NCI-H2081 (cell line): ENCODE measurements at places on chromosomes 7 and 10.

DNA sequence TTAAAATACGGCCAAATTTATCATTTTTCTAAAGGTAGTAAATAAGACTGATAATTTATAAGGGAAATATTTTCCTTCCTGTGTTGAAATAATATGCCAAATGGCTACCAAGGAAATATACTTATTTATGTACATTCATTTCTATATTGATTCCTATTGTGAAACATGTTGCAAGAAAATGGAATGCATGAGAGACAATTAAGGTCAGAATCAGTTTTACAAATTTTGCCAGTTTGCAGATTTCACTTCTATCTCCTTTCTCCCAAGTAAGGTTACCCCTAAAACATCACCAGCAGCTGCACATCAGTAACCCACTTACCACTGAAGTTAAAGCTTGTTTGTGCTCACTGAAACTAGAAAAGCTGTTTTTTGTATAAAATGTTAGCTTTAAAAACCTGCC is 19.2 kb upstream of the REEP3 start:
- no peak for DNase-seq

DNA sequence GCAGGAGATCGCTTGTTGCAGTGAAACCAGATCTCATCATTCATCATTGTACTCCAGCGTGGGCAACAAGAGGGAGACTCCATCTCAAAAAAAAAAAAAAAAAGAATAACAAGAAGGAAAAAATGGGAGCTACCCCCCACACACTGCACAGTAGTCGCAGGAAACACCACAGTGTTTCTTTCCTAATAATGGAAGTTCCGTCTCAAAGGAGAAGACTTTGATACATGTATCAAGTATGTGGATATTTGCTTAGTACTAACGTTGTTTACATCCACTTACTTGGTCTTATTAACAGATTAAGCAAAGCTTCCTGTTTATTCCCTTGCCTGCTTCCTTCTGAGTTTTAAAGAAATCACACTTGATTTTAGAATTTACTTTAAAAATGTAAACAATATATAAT is 22.2 kb downstream of the YAE1 start:
- DNase-seq: no peak

DNA sequence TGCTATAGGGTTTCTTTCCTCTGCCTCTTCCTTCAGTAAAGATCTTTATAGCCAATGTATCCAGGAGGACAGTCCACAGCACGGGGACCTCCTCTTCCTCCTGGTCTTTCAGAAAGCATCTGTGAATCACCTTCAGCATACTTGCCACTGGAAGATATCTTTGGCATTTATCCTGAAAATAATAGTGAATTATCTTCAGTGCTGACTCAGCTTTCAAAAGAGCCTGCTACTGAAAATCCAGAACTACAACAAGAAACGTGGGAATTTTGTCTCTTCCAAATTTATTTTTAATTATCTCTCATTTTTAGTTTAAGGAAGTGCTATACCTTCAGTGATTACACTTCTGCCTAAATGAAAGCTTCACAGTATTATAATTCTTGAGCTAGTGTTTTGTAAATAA is 7.6 kb upstream of the UNC5B start:
- DNase-seq: no peak

- peak; percentile 86 for DNase-seq
Observed at GRCh38 chr7:111958896-111959295, 247.3 kb downstream of the DOCK4 start.

DNA sequence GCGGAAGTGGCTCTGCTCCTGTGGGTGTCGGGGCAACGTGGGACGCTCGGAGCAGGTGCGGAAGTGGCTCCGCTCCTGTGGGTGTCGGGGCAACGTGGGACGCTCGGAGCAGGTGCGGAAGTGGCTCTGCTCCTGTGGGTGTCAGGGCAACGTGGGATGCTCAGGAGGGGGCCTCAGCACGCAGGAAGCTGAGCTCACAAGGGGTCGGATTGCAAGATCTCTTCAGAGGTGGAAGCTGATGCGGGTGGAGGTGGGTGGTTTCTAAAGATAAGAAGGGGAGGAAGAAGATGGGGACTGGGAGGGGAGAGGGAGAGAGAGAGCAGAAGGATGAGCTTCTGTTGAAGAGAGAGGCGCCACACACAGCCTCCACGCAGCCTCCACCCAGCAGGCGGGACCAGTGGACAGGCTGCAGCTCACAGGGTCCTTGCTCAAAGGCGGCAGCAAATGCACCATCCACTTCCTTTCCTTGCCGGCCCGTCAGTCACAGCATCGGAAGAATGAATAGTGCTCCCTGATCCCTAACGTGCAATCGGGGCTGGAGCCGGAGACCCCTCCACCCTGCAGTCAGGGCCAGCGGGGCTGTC is 78.7 kb downstream of the PTPRN2 start:
- no peak for DNase-seq
